ENCODE measurements at places on chromosomes 3 and 15. TPM values are rescaled to one million over a fixed set of nuclear protein-coding genes. Genes with fewer than 3 reads are reported as not detected.

The RYR3 gene
- total RNA-seq: 0.08 TPM

The HERC2 gene
- total RNA-seq: 34.1 TPM

The FAM174B gene
- 97.9 TPM for total RNA-seq

The TPRG1 gene
- 0.45 TPM for total RNA-seq

The MOBP gene
- total RNA-seq: not detected

The TLR9 gene
- total RNA-seq: not detected

The P2RY14 gene
- total RNA-seq: not detected

The ATP6V1A gene
- total RNA-seq: 94.8 TPM

The FANCD2OS gene
- not detected for total RNA-seq

The GABRB3 gene
- 22.2 TPM for total RNA-seq

The ARHGEF3 gene
- 10.9 TPM for total RNA-seq

The NUDT16 gene
- 7.9 TPM for total RNA-seq

The ERICH6 gene
- not detected for total RNA-seq

The IL12A gene
- total RNA-seq: 0.59 TPM

The FGF12 gene
- 32.5 TPM for total RNA-seq

The CASR gene
- not detected for total RNA-seq

The IQCH gene
- 4.3 TPM for total RNA-seq

The IL20RB gene
- total RNA-seq: not detected

The MTMR10 gene
- total RNA-seq: 20.8 TPM

The SLC9A9 gene
- 0.45 TPM for total RNA-seq

The GOLGA8J gene
- 0.16 TPM for total RNA-seq

The NR1I2 gene
- total RNA-seq: not detected

The ST6GAL1 gene
- 41.0 TPM for total RNA-seq

The NR1D2 gene
- 33.3 TPM for total RNA-seq

The C15orf62 gene
- not detected for total RNA-seq

The NLGN1 gene
- total RNA-seq: 35.2 TPM

The CPN2 gene
- total RNA-seq: not detected

The YEATS2 gene
- total RNA-seq: 30.7 TPM

The GNAT1 gene
- total RNA-seq: not detected

The TMCO5A gene
- not detected for total RNA-seq

The OR5H1 gene
- not detected for total RNA-seq

The DZIP1L gene
- 27.4 TPM for total RNA-seq

The MDFIC2 gene
- not detected for total RNA-seq

The ARID3B gene
- 3.4 TPM for total RNA-seq

The C3orf49 gene
- not detected for total RNA-seq

The UROC1 gene
- total RNA-seq: 0.05 TPM

The ACKR2 gene
- total RNA-seq: not detected

The TSEN2 gene
- total RNA-seq: 28.6 TPM

The CFAP100 gene
- not detected for total RNA-seq
